ENCODE measurements at places on chromosomes 5 and 9.

DNA sequence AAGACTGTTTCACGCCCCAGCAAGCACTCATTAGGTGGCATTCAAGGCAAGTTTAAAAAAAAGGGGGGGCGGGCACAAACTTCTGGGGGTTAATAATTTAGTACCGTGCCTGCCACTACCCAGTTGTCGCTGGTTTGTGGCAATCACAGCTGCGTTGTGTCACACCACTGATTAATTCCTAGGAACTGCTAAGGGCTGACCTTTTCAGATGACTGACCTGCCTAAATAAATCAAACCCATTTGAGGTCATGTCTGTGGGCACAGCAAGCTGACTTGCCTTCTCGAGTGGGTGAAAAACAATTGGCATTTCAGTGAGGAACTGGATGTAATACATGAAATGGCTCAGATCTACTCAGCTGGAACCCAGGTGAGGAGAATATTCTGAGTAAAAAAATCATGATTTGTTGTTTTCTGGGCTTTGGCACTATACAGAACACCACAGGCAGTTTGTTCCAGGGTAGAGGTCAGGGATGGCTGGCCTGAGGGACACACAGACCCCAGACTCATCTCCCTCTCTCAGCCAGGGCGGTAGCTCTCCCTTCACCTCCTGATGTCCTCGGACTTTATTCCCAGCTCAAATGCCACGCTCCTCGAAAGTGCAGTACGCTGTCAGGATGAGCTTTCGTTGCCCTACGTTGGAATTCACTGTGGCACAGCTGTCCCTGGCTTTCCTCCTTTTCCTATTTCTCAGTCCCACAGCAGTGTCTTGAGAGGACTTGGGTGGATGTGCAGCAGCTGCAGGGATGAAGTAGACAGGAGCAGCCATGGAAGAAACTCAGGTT is 15.5 kb upstream of the MGAT1 start:
- no peak for DNase-seq

- no peak for DNase-seq
These were observed 5.8 kb upstream of the PAIP2 start for GRCh38 chr5:139335811-139336210.

DNA sequence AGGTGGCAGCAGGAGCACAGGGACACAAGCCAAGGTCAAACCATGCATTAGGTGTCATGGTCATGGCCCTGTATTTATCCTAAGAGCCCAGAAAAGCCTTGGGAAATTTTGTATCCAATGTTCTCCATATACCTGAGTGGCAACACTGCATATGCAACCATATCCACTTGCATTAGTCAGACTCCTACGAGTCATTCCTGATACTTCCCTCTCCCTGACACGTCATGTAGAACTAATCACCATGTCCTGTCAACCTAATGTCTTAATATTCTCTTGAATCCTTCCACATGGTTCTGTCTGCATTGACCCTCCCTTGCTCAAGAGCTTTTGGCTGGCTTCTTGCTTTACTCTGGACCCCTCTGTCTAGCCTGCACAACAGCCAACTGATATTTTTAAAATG is 9.4 kb downstream of the SCGB3A2 start:
- no peak for DNase-seq

- DNase-seq, result no peak
These were observed 574.7 kb upstream of the MEF2C start for GRCh38 chr5:89457411-89458331.

- DNase-seq, result no peak
These were observed 263.9 kb upstream of the NR4A3 start for GRCh38 chr9:99557816-99558215.

DNA sequence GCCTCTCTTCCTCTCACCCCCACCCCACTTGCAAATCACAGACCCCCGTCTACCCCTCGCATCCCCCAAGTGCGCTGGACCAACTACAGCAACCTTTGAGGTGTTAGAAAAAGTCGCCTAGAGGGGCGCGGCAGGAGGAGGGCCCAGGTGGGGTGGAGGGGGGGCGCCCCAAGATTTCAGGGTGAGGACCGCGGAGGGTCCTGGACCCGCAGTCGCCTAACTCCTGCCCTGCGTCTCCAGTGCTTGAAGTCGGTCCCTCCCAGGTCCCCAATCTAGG is 379 bp upstream of the EGFLAM start:
- no peak for DNase-seq

- DNase-seq, result no peak
These were observed 46.9 kb upstream of the GAS1 start for GRCh38 chr9:86994231-86994630.

GRCh38 chr9:128160603-128160987 is 530 bp downstream of the BBLN start:
- DNase-seq, result no peak

DNA sequence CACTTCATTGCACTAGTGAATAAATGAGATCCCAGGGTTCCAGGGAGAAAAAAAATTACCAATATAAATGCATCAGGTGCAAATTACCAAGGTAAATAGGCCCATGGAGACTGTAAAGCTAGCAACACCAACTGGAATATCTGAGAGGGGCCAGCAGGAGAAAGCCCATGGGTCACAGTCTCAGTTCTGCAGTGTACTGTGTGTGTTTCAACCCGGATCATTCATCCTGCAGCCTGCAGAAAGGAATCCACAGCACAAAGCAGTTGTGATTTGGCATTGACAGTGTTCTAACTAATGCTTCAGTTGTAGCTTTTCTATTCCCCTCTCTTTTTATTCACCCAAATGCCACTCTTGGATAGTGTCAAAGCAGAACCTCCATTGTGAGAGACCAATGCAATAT is 171.0 kb downstream of the EFNA5 start:
- DNase-seq, result no peak

GRCh38 chr9:70052768-70053167 is 9.1 kb downstream of the MAMDC2 start:
- DNase-seq, result no peak

GRCh38 chr5:87340716-87341115 is 72.0 kb downstream of the CCNH start:
- no peak for DNase-seq

DNA sequence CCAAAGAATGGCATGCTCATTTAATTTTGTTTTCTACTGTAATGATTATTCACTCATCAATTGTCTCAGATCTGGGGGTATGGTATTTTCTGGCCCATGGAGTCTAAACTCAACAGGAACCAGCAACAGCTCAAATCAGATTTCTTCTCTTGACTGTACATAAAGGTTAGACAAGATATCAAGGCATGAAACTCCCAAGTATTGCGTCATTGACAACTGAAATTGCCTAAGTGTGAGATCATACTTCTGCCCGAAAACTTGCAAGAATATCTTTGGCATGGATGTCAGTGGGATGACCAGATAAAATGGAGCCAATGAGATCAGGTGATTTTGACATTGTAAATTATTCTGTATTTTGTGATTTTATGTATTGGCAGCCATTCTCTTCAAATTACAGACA is 141.7 kb upstream of the STK32A start:
- DNase-seq, result no peak

GRCh38 chr5:18113721-18114120 is 479.5 kb downstream of the TAF11L14 start:
- no peak for DNase-seq

DNA sequence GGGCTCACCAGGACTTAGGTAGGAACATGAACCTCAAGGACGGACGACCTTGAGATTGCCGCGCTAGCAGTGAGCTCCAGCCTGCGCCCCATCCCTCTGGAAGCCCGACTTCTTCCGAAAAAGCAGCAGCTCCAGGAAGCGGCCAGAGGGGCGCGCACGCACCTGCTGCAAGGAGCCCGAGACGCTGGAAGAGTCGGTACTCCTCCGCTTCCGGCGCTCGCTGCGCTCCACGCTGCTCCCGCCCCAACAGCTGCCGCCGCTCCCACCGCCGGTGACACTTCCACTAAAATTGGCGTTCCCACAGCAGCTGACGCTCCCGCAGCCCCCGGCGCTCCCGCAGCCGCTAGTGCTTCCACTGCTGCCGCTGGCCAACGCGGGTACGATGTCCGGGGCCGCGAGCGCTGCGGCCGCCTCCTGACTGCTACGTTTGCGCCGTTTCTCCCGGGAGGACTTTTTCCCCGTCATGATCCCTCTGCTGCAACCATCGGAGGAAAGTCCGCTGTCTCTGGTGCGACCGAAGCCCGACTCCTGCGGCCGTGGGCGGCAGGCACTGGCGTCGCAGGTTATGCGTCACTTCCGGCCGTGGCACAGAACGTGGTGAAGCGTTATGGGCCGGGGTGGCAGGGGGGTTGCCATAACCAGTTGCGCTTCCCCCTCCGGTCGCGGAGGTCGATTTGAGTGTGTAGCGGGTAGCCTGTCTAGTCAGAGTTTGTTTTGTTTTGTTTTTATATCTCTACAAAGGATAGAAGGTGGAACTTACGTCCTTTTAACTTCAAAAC is at the start of gene CAAP1:
TSS of gene CAAP1 (minus strand) at position 552 of the 779 bp plus-strand sequence. CDS start at position 465, 87 bp downstream.
- peak; percentile 87 for DNase-seq

GRCh38 chr9:35277628-35278359 is 116.0 kb downstream of the UNC13B start:
- DNase-seq, result no peak

- DNase-seq, result no peak
These were observed 27.0 kb downstream of the AQP7 start for GRCh38 chr9:33375238-33375840.

DNA sequence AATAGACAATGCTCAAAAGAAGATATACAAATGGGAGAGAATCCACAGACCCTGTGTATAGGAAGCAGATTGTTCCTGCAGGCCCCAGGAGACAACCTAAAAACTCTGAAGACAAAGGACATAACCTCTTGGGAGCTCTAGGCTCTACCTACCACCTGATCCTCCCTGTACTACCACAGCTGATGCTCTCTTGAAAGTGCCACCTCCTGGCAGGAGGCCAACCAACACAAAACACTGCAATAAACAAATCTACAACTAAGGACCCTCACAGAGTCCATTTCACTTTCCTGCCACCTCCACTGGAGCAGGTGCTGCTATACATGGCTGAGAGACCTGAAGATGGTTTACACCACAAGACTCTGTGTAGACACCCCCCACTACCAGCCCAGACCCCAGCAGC is 49.0 kb downstream of the STARD4 start:
- DNase-seq, result no peak

GRCh38 chr5:152439791-152440190 is 34.7 kb upstream of the NMUR2 start:
- no peak for DNase-seq

- no peak for DNase-seq
These were observed 185.1 kb downstream of the FSTL4 start for GRCh38 chr5:133427121-133427777.

GRCh38 chr5:156310115-156310514 is 16.8 kb upstream of the SGCD start:
- DNase-seq, result no peak

DNA sequence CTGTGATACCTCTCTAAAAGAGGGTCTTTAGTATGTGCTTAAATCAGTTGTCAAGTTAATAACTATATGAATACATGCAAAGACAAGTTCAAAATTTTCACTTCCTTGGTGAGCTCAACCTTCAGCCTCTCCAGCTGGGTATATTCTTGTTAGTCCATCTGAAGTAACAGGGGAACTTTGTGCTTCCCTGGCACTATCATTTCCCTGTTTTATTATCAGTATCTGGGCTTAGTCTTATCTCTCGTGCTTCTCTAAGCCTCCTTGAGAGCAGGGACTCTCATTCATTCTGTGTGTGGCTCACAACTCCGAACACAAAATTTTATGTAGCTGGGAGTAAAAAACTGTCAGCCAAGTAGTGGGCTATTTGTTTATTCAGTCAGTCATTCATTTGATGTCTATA is 175.9 kb upstream of the MAP3K1 start:
- DNase-seq, result no peak

DNA sequence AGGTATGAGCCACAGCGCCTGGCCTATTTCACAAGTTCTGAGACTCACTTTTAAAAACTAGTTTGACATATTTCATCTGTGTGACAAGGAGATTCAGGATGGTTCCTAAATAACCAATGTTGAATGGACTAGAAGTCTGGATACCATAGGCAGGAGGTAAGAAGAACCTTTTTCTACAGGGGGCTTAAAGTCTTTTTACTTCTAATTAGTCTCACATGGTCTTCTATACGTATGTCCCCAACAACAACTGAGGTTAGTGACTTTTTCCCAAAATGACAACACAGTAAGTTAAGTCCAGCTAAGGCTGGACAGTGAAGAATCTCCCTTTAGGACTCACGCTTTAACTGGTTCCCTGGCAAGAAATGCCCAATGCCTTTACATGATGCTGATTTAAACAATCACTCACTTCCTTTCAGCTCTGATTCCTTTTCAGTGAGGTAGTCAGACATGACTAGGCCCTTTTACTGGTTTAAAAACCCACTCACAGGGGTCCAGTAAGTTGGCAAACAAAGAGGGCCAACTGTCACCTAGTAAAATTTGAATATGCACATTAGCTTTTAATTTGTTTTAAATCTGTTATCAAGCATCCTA is 12.1 kb upstream of the HAUS6 start:
- no peak for DNase-seq

GRCh38 chr5:149392718-149393117 is 13.6 kb upstream of the IL17B start:
- no peak for DNase-seq

DNA sequence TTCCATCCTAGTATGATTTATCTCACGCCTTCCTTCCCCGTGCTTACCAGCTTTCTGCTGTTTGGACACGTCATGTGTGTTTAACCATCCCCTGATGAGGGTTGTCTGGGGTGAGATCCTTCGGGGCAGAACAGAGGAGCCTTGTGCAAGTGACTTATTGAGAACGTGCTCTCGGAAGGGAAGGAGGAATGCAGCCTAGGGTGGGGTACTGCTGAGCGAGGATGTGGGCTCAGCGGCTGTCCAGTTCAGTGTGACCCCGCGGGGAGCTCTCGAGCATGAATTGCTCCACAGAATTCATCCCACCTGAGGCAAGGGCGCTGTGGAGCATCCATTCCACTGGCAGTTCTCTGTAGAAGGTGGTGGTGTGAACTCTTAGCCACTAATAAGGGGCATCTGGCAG is 4.0 kb downstream of the MYOZ3 start:
- no peak for DNase-seq

- no peak for DNase-seq
These were observed 200.8 kb upstream of the MEF2C start for GRCh38 chr5:89083791-89084190.

DNA sequence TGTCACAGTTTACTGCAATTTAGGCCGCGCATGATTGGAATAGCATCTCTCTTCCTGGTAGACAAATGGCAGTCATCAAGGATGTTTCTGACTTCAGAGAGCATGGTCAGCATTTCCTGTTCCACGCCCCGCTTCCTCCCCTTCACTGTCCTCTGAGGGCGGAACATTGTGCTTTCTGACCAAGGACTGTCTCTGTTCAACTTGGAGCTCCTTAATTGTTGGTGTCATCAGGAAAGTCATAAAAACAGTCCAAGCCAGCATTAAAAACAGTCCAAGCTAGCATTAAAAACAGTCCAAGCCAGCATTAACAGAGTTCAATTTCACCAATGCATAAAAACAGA is 301.3 kb upstream of the IRX4 start:
- DNase-seq, result no peak

DNA sequence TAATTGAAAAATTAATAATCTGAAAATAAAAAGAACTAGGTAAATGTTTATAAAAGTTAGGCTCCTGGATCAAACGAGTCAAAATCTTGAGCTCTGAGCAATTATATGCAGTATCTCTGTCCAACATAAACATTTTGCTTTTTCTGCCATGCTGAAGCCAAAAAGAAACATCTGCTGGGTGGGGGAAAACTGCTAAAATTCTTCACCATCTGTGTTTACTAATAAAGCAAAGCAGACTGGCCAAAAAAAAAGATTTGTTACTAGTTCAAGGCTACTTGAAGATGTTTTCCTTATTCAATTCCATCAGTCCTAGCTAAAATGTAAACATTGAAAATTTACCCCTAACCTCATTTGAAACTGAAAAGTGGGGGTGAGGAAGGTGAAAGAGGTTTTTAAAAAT is 29.7 kb downstream of the GTF3C4 start:
- no peak for DNase-seq
